Parietal lobe (tissue), 2 donors: ENCODE measurements at places on chromosomes 6 and 20. TPM values are rescaled to one million over a fixed set of nuclear protein-coding genes. Genes with fewer than 3 reads are reported as not detected.

SLC12A5 gene
- total RNA-seq: 33.8 TPM

LPA gene
- total RNA-seq: 2.5 TPM

PARD6B gene
- total RNA-seq: 9.4 TPM

CHD6 gene
- total RNA-seq: 105 TPM

OLIG3 gene
- not detected for total RNA-seq

SNX9 gene
- 19.4 TPM for total RNA-seq

KCNK17 gene
- not detected for total RNA-seq

SLC17A3 gene
- not detected for total RNA-seq

MAP3K7 gene
- total RNA-seq: 76.7 TPM

STX11 gene
- 0.31 TPM for total RNA-seq

HSPA12B gene
- total RNA-seq: 3.4 TPM

BEND6 gene
- 20.7 TPM for total RNA-seq

ADTRP gene
- total RNA-seq: 3.1 TPM

TUBB2B gene
- total RNA-seq: 3,227 TPM
